Stimulated activated CD8-positive, alpha-beta memory T cell treated with anti-CD3 and anti-CD28 coated beads, Interleukin-4, amount 100 ng/mL, for 48 hours (primary cell): ENCODE measurements at places on chromosomes 2 and 18.

DNA sequence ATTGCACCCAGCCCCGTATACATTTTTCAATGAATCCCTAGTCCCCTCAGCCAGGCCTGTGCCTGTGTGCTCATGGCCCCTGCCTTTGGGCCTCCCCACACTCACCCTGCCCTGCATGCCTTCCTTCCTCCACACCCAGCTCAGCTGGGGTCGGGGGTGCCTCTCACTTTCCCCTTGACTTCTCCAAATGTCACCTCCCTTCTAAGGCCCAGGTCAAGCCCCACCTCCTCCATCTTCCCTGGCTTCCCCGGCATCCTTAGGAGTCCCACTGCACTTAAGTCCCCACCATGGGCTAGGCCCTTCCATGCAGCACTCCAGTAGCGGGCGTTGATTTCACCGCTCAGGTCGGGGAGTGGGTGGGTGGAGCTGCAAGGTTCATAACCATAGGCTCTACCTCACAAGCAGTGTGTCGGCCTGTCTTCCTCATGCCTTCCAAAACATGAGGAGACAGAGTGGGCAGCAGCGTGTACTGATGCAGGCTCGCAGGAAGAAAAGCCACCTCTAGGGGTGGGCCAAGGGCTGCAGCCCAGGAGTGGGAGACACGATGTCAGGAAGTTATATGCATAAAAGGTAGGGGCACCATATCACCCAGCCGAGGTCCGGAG, 47.7 kb downstream of the DNMT3A start:
- DNase-seq: no peak

GRCh38 chr2:17355608-17356329, 162.5 kb downstream of the RAD51AP2 start:
- no peak for DNase-seq

GRCh38 chr2:36889795-36890194, 76.5 kb downstream of the STRN start:
- DNase-seq: no peak

DNA sequence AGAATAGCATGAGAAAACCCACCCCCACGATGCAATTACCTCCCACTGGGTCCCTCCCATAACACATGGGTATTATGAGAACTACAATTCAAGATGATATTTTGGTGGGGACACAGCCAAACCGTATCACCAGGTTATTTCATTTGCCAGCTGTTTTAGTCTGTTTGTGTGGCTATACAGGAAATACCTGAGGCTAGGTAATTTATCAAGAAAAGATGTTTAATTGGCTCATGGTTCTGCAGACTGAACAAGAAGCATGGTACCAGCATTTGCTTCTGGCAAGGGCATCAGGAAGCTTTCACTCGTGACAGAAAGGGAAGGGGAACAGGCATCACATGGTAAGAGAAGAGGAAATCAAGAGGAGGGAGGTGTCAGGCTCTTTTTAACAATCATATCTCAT, 329.2 kb downstream of the GULP1 start:
- no peak for DNase-seq

DNA sequence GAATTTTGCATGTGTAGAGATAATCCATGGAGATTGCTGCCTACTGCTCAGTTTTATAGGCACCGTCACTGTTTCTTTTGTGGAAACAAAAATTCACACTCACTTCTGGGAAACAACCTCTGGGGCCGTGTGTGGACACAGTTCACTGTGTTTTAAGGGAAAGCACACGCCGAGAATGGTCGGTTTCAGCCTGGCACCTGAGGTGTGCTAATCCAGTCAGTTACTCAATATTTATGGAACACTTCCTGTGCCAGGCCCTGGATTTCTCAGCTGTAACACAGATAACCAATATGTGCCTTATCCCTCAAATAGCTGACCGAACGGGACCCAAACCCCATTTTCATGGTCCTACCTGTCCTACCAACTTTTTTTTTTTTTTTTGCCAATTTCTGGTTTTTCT, 179.6 kb downstream of the MGAT5 start:
- DNase-seq: no peak

DNA sequence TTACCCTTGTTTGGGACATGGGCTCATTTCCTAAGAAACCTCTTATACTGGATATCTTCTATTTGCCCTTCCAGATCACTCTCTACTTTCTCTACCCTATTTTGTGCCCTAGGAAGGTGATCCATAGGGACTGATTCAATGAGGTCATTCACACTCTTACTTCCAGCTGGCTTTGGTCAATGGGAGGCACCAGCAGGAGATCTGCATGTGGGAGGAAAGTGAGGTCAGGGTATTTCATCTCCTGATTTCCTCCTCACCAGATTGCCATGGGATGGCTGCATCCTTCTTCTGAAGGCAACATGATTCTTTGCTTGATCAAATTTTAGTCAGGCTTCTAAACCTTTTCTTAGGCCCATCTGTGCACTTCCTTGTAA, 15.2 kb downstream of the M1AP start:
- no peak for DNase-seq

GRCh38 chr2:225164401-225165050, 122.3 kb upstream of the DOCK10 start:
- DNase-seq: no peak

GRCh38 chr18:74230922-74231714, 60.6 kb downstream of the CYB5A start:
- DNase-seq: no peak

DNA sequence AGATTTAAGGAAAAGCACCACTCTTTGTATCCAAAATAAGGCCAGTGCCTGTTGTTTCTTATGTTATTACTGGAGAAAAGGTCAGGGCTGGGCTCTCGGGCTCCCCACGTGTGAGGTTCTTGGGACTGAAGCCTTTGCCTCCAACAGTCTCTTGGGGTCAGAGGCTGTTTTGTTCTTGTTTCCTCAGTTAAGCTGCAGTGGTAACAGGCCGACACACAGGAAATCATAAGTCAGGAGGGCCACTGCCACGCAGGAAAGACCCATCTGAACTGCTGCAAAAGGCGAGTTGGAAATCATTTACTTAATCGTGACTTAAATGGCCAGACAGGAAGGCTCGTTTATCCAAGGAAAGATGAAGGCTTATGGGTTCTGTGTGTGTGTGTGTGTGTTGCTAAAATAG, 30.3 kb upstream of the IL37 start:
- DNase-seq: no peak

GRCh38 chr18:44119607-44120006, 561.1 kb upstream of the SETBP1 start:
- no peak for DNase-seq

DNA sequence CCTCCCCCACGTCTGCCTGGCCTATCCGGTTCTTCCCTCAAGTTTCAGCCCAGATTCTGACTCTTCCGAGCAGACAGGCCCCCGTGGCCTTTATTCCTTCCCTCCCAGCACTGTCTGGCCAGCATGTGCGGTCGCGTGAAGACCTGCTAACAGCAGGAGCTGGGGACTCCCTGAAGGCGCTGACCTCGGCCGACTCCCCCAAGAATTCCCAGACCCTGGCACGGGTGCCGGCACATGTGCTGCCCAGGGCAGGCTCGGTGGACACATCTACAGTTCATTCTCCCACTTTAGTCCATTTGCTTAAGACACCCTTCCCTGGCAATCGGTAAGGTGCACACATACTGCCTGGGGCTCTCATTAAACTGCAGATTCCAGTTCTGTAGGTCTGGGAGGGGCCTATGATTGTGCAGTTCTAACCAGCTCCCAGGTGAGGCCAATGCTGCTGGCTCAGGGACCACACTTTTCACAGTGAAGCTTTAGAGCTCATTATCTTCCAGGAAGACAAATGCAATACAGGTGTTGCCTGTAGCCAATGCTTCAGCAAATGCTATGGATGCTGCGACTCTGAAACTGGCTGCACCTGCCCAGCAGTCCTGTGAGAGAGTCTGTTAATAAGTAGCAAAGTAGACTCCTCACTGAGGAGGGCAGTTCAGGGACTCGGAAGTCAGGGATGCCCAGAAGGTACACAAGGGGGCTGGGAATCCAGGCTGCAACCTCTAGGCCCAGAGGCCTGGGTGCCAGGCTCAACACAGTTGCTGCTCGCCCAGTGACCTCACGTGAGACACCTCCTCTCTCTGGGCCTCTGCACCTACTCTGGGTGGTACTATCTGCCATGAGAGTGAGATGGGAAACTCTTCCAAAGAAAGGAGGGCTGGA, 45.4 kb upstream of the TAF1B start:
- DNase-seq: no peak

DNA sequence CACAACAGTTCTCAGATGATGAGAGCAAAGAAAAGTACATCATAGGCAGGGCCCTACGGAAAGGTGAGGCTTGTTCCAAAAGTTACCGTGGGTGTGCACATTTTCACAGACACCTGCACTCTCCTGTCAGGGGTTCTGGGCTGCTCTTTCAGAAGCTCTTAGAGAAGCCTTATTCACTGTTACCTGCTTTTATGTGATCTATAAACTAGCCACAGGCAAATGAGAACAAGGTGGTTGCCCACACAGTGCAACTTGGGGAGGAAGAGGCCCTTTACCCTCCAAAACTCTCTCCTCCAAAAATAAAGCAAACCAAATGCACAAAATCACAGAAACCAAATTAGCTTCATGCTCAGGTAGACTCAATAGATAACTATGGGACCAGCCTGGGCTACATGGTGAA, 11.1 kb upstream of the CUL3 start:
- no peak for DNase-seq

DNA sequence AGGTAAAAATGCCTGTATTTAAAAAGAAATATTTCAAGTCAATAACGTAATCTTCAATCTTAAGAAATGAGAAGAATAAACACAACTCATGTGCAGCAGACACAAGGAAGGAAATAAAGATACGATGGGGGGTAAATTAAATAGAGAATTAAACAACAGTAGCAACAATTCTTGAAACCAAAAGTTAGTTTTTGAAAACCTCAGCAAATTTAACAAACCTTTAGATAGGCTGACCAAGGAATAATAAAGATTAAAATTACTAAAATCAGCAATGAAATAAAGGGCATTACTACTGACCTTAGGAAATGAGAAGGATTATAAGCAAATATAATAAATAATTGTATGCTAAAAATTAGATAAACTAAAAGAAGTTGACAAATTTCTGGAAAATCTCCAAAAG, 178.9 kb downstream of the RTP5 start:
- DNase-seq: no peak

GRCh38 chr18:2293109-2293839, 278.0 kb downstream of the METTL4 start:
- DNase-seq: peak; percentile 25

DNA sequence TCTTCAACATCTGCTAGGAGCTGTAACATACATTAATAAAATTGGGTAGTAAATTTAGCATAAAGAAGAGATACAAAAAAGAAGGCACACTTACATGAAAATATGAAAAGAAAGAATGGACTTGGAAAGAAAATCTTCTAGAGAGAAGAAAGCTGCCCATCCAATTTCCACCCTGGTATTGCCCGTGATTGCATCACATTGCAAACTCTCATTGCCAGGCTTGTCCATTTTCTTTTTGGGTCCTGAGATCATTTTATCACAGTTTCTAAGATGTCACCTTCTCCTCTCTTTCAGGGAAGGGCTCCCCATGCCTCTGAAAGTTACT, 321.5 kb downstream of the RND3 start:
- DNase-seq: no peak

DNA sequence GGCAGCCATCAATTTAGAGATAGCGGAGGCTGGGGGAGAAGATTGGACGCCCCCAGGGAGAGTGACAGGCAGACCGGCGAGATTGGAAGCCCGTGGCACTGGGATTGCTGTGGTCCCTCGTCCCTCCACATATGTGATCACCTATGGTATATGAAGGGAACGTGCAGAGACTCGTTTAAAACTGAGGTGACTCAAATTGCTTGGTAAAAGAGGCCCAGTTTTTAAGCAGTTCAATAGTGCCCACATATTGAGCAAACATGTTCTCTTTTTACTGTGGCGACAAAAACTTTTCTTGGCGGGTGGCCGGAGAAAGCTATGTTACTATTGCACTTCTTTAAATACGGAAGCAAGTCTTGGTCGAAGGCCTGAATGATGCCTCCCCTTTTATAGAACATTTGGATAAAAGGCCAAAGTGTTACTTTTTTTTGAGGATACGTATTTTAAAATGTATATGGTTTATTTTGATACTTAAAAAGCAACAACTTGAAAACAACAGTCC, 9.1 kb downstream of the B3GNT2 start:
- no peak for DNase-seq

GRCh38 chr2:74498500-74499266, 720 bp downstream of the LBX2 start:
- peak; percentile 60 for DNase-seq

- DNase-seq: no peak
Measured at GRCh38 chr2:19667085-19667484, 234.7 kb downstream of the TTC32 start.

DNA sequence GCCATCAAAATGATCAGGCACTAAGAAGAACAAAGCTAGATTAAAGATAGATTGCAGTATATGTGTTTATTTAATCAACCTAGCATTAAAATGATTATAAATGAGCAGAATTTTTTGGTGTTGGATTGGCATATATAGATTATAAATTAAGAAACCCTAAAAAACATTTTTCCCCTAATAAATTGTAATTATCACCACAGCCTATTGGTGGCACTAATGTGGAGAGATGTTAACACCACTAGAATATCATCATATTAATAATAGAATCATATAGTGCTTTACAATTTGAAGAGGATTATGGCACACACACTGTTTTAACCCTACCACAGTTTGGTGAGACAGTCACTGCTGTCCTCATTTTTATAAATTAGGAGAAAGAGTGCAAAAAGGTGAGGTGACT, 112.4 kb upstream of the RND3 start:
- DNase-seq: no peak

DNA sequence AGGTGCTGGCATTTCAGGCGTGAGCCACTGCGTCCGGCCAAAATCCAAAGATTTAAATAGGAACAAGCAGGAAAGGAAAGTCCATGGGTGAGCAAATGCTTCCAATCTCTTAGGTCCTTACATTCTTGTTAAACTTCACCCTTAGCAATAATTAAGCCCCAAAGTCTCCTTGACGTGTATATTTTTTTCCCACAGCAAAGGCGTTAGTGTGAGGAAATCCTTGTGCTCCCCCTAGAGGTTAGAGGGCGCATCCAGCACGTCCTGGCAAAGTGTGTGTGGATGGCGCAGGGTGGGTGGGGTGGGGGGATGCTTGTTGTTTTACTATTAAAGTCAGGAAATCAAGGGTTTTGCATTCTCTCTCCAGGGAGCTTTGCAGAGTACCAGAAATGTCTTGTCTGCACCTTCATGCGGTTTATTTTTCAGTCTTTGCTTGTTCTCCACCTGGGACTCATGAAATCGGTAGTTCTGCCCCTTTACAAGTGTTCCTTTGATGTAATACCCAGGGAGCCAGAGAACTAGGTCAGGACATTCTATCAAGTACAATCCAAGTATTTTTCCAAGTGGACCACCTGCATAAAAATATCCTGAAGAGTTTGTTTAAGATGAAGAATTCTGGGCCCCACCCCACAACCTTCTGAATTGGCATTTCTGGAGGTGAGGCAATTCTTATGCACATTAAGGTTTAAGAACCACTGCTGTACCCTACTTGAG, 22.2 kb upstream of the ITSN2 start:
- DNase-seq: peak; percentile 64
